ENCODE measurements at places on chromosomes 1 and 21.

DNA sequence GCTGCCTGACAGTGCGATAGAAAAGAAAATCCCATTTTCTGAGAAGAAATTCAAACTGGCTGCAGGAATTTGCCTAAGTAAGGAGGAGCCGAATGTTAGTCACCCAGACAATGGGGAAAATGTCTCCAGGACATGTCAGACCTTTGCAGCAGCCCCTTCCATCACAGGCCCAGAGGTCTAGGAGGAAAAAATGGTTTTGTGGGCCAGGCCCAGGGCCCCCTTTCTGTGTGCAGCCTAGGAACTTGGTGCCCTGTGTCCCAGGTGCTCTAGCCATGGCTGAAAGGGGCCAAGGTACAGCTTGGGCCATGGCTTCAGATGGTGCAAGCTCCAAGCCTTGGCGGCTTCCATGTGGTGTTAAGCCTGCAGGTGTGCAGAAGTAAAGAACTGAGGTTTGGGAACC is 14.6 kb downstream of the ZBTB21 start:
- no peak for DNase-seq

DNA sequence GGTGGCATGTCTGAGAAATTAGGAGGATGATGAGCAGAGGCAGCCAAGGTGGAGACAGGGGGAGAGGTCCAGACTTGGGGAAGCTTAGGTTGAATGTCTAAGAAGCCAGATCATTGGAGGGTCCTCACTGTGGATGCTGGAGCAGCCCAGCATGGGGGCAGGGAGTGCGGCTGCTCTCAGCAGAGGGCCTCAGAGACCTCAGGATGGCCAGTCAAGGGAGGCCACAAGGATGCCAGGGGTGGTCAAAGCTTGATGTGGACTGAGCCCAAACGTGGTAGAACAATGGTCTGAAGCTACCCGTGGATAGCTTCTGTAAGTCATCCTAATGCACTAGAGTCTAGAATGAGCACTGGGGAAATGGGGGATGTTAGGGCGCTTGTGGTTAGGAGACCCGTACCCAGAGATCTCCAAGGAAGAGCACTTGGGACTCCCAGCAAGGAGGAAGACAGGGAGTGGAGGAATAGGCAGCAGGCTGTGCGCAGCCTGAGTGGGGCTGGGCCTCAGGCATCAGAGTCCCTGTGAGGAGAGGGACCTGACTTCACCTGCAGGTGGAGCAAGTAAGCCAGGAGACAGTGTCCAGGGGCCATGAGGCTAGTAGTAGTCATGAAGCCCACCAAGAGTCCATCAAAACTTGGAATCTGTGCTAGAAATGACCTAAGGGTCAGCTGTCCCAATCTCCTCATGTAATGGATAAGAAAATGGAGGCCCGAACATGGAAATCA is 4.3 kb upstream of the S100A9 start:
- DNase-seq: no peak

- DNase-seq: no peak
Observed at GRCh38 chr1:42944246-42944928, 14.3 kb downstream of the SLC2A1 start.

- no peak for DNase-seq
Observed at GRCh38 chr1:13804240-13804633, 104.2 kb downstream of the PRDM2 start.

- DNase-seq: no peak
Observed at GRCh38 chr1:28354121-28354520, 15.4 kb upstream of the PHACTR4 start.

GRCh38 chr21:44757731-44758130 is 43.9 kb downstream of the UBE2G2 start:
- DNase-seq: no peak

DNA sequence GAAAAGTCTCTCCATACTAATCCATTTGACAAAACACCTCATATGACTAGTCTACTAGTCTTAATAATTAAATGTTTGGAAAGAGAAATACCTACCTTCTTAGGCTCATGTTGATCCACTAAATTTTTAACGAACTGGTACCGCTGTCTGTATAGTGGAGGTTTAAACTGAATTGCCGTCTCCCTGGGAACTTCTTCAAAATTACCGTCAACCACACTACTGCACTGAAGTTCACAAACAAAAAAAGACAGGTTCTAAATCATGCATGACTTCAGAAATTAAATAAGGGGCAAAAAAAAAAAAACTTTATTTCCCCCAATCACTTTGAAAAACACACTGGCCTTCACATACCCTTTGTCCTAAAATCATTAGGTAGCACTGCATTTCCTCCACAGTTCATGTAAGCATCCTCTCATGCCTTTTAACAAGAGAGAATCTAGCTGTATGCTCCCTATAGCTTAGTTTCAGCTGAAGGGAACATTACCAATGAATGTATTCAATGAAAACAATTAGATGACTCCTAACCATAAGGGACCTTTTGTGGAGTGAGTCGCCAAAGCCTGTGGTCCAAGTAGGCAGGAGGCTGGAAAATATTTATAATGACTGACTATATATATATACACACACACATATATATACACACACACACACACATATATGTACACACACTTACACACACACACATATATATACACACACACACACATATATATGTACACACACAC is 3.4 kb downstream of the HENMT1 start:
- DNase-seq: no peak

- no peak for DNase-seq
Observed at GRCh38 chr21:34795548-34796180, 126.9 kb downstream of the CLIC6 start.

GRCh38 chr1:217342105-217342504 is 288.8 kb downstream of the GPATCH2 start:
- no peak for DNase-seq

- no peak for DNase-seq
Observed at GRCh38 chr21:46489162-46489663, 30.5 kb downstream of the DIP2A start.

GRCh38 chr1:151267760-151268159 is 13.2 kb downstream of the PSMD4 start:
- DNase-seq: no peak

- no peak for DNase-seq
Observed at GRCh38 chr1:89310976-89311375, 38.3 kb upstream of the GBP5 start.

GRCh38 chr1:59484096-59484495 is 187.2 kb downstream of the FGGY start:
- no peak for DNase-seq

DNA sequence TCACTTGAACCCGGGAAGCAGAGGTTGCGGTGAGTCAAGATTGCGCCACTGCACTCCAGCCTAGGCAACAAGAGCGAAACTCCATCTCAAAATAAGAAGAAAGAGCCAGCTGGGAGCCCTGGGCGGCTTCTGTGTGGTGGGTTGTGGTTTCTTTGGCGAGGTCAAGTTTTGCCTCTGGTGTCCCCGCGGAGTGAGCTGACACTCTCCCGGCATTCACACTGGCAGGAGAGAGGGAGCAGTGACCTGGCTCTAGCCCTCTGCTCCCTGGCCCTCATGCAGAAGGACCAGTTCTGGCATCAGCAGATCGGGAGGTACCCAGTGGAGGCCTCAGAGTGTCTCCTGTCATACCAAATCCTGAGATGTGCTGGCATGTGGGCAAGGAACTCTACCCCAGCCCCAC is 81.0 kb upstream of the VAMP3 start:
- DNase-seq: no peak

GRCh38 chr1:182357171-182357570 is 34.4 kb downstream of the GLUL start:
- DNase-seq: no peak
